ENCODE measurements at places on chromosomes 16 and 17. TPM values are rescaled to one million over a fixed set of nuclear protein-coding genes. Genes with fewer than 3 reads are reported as not detected.

- no peak for DNase-seq
Observed at GRCh38 chr16:21239646-21240045, 6.1 kb downstream of the ANKS4B start.

GRCh38 chr17:42386777-42387657 lies 1.2 kb downstream of the STAT3 start:
- DNase-seq, result no peak

GRCh38 chr17:72635034-72635635 lies 457.4 kb downstream of the SLC39A11 start:
- no peak for DNase-seq

GRCh38 chr17:42287305-42287976 lies 857 bp upstream of the STAT5A start:
- DNase-seq, result peak; percentile 81

GRCh38 chr17:31431852-31432658 lies 40.6 kb downstream of the RAB11FIP4 start:
- DNase-seq, result no peak

DNA sequence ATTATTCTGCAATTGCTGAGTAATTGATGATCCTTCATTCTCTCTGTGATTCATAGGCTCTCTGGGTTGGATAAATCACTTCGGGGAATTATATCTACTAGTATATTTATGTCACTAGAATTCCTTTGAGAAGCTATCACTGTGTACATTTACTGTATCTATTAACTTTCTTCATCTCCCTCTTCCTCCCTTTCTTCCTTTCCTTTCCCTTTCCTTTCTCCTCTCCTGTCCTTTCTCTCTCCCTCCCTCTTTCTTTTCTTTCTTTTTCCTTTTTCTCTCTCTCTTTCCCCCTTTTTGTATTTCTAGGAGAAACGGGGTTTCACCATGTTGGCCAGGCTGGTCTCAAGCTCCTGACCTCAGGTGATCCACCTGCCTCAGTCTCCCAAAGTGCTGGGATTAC lies 711.8 kb downstream of the WWOX start:
- DNase-seq, result no peak

GRCh38 chr17:57391857-57392471 lies 135.6 kb downstream of the MSI2 start:
- no peak for DNase-seq

DNA sequence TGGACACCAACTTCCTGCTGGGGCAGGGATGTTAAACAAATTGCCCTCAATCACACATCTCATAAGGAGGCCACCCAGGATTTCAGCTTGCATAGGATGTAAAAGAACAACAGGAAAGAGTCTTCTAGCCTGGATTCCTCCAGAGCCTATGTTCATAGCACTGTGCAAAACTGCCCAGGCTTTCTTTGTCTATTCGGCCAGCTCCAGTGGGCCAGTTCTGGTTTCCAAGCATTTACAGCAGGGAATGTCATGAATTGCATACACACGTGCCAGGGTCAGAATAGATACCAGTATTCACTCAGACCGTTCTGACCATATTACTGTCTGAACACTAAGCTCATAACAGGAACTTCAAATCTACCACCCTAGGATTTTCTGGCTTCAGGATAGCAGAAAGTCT lies 273.2 kb downstream of the CDH8 start:
- DNase-seq, result no peak

GRCh38 chr17:30414486-30414885 lies 35.8 kb downstream of the CPD start:
- DNase-seq, result no peak

DNA sequence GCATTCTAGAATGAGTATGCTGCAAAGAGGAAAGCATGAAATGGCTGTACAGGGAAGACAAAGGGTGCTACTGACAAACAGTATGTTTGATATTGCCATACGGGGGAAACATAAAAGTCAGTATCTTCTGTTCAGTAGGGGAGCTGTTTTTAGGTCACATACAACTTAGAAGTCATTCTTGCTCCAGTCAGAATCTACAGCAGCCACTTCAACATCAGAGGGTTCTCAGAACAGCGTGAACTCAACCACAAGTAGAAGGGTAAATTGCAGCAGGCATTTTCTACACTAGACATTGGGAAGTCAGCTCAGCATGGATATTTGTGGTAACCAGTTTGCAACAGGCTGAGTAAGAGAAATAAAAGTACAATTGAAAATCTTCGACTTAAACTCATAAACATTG lies 1241.8 kb upstream of the GOT2 start:
- no peak for DNase-seq

GRCh38 chr16:25729188-25729915 lies 37.6 kb downstream of the HS3ST4 start:
- DNase-seq, result no peak

- DNase-seq, result peak; percentile 27
Observed at GRCh38 chr17:226108-227077, 44.9 kb upstream of the DOC2B start.

The CANT1 gene
- total RNA-seq, result 28.9 TPM

- no peak for DNase-seq
Observed at GRCh38 chr16:3482659-3483241, 12.5 kb downstream of the C16orf90 start.

GRCh38 chr16:77581706-77582105 lies 140.6 kb upstream of the NUDT7 start:
- DNase-seq, result no peak

The PHF23 gene
- total RNA-seq, result 23.8 TPM

DNA sequence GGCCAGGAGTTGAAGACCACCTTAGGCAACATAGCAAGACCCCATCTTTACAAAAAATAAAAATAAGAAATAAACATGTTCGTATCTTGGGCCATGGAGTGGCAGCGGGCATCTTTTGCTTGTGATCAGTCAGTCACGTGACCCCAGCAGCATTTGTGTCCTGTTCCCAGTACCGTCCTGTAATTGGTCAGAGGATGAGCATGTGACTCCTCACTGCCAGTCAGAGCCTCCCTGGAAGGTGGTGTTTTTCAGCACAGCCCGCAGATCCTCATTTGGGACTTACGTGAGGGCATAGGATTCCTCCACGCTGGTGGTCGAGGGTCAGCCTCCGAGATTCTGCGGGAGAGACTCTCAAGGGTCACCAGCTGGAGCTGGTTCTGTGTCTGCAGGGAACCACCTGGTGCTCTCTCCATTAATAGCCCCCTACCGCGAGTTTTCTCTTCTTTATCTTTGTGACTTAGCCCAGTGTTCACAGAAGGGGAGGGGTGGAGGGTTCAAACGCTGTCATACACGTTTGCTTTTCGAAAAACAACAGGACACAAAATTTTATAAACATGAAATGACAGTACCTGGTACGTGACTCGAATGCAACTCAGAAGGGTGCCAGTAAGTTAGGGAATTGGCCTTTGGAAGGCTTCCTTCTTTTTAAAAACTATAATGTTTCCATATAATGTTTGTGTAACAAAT lies 17.2 kb downstream of the MRC2 start:
- no peak for DNase-seq

GRCh38 chr17:51580869-51581268 lies 320.5 kb downstream of the UTP18 start:
- no peak for DNase-seq

- DNase-seq, result no peak
Observed at GRCh38 chr17:7018331-7018964, 4.4 kb upstream of the BCL6B start.

DNA sequence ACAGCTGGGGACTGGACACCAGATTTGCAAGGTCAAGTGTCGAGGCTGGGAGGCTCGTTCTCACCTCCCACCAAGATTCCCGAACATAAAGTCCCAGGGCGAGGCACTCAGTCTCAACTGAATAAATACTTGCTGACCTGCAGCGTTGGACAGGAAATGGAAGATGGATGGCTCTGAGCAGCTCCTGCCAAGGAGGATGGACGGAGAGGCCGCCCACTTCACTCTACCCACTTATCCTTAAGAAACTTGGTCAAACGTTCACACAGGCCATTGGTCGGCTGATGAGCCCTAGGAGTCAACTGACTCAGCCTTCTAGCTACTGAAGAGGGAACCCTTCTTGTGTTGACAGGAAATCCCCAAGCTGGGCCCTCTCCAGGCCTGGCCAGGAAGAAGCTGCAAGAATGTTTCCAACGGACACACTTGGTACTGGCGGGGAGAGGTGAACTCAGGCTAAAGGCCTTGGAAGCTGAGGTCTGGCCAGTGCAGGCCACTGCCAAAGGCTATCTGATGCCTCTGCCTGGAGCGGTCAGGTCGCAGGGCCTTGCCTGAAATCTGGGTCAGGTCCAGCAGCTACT lies 50.0 kb downstream of the VAC14 start:
- DNase-seq, result peak; percentile 81

- DNase-seq, result no peak
Observed at GRCh38 chr16:56198755-56199114, 7.4 kb downstream of the GNAO1 start.
